ENCODE measurements at places on chromosomes 16 and 17. TPM values are rescaled to one million over a fixed set of nuclear protein-coding genes. Genes with fewer than 3 reads are reported as not detected.

DNA sequence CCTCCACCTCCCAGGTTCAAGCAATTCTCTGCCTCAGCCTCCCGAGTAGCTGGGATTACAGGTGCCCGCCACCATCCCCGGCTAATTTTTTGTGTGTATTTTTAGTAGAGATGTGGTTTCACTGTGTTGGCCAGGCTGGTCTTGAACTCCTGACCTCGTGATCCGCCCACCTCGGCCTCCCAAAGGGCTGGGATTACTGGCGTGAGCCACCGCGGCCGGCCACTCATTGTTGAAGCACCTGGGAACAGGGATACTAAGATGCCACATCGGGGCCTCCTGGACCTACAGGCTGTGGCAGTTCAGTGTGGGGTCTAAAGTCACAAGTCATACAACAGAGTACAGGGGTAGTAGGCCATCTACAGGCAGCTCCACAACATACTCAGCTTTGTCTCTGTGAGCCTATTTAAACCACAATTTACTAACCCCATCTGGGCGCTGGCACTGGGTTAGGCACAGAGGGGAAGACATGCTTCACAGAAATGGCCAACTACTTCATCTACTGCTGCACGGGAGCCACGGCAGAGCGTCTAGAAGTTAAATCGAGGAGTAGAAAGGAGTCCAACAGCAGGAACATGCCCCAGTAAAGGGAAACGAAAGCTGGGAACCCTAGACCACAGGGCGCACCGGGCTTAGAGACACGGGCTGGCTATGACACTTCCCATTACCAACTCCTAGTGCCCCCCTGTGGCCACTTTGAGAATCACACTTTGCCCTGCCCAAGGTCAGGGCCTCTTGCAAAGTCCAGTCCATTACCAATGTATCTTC lies 4.3 kb downstream of the VAMP2 start:
- DNase-seq, result peak; percentile 99

DNA sequence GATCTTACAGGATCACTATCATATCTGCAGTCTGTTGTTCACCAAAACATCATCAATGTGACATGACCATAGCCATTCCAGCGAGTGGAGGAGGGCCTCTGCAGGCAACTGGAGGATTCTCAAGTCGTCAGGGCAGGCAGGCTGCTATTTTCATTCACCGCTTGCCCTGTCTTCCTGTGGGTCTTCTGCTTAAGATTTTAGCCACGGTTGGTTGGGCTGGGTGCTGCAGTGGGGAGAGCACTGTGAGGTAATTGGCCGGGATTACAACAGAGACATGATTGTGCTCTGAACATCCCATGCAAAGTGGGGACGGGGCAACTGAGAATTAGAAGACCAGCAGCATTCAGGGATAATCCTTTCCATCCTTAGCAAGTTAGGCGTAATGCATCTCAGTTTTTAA lies 245.9 kb downstream of the CPPED1 start:
- no peak for DNase-seq

DNA sequence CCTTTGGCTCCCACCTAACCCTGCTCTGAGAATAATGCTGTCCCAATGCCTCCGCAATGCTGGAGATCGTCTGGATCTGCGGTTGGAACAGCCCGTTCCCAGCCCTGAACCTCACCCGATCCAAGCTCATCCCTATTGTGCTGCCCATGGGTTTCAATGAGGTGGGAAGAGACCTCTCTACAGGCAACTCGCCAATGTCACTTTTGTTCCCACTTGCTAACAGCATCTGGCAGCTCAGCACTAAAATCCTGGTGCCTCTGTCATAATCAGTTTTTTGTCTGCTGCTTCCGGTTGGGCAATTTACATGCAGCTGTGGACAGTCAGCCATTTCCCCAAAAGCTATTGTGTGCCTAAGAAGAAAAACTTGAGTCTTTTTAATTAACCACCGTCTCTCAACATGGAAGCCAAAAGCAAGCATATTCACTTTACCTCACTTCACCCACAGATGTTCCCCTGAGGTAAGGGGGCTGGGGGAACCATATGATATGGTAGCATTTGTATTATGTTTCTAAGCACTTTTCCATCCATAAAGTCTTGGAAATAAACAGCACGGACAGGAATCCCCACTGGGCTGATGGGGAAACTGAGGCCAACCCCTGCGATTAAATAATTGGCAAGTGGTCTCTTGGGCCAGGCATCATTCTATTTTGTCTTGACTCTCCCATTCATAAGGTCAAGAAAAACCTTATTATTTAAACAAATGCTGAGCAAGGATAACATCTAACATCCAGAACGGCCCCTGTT lies 159.2 kb upstream of the CDH5 start:
- no peak for DNase-seq

DNA sequence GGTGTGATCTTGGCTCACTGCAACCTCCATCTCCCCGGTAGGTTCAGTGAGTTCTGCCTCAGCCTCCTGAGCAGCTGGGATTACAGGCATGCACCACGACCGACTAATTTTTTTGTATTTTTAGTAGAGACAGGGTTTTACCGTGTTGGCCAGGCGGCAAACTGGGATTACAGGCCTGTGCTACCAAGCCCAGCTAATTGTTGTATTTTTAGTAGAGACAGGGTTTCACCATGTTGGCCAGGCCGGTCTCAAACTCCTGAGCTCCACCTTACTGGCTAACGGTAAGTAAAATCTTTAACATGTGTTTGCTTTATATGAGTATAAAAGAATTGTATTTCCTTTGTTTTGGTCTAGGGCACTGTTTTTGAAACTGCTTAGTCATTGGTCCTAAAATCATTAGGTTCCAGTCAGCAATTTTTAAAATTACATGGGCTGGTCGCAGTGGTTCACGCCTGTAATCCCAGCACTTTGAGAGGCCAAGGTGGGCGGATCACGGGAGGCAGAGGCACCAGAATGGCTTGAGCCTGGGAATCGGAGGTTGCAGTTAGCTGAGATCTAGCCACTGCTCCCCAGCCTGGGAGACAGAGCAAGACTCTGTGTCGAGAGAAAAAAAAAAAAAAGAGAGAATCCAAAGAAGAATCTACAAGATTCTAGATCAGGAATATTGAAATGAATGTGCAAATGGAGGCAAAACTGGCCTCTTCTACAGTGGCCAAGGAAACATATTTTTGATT lies 3.6 kb downstream of the FLYWCH1 start:
- DNase-seq, result no peak

DNA sequence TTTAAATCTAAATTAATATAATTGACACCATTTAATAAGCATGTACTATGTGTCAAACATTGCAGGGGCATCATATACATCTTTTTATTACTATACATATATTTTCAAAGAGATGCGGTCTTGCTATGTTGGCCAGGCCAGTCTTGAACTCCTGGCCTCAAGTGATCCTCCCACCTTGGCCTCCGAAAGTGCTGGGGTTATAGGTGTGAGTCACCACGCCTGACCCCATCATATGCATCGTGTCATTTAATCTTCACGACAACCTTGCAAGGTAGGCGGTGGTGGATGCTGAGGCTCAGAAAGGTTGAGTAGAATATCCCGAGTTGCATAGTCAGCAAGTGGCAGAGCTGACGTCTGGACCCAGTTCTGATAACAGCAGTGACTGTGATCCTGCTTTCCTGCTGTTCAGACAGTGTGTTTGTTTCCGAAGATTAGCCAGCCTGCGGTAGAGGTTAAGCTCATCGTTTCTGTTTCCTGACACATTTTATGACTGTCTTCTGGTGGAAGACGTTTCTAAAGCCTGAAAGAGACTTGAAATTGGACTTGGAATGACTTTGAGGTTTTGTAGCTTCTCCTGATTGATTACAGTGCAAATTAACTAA lies 316.6 kb downstream of the SNX29 start:
- no peak for DNase-seq

- DNase-seq, result no peak
Measured at GRCh38 chr17:77811521-77811920, 147.0 kb upstream of the TNRC6C start.

- DNase-seq, result no peak
Measured at GRCh38 chr17:560432-560873, 154.2 kb downstream of the VPS53 start.

DNA sequence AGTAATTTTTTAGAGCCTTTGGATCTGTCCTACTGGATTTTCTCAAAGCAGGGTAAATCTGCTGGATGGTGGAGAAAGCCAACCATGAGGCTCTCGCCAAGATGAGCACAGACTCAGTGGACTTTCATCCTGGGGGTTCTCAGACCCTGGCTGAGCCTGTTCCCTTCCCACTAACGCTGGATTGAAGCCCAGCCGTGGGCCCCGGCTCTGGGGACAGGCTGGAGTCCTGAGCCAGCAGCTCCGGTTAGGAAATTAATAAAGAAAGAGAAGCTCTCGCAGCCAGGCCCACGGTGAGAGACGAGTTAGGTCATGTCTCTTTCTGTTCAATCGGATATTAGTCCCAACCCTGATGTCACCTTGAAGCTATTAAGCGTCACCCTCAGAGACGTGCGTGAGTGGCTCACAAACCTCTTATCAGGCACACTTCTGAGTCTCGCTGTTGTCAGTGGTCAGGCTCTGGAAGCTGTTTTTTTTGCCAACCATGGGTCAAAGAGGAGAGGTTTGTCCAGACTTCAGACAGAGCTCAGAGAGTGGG lies 27.1 kb downstream of the MEOX1 start:
- no peak for DNase-seq

DNA sequence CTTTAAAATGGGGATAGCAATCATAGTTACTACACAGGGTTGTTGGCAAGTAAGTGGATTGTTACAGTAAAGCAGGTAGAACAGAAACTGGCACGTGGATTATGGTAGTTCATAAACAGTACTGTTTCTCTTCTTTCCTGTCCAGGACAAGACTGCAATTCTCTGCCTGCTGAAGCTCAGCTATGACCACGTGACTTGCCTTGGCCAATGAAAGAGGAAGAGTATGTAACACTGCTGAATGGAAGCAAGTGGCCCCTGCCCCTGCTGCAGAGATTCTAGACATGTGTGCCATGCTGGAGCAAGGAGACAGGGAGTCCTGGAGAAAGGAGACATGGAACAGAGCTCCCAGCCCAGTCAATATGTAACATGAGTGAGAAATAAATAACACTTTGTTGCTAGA lies 66.6 kb upstream of the TOX3 start:
- DNase-seq, result no peak

DNA sequence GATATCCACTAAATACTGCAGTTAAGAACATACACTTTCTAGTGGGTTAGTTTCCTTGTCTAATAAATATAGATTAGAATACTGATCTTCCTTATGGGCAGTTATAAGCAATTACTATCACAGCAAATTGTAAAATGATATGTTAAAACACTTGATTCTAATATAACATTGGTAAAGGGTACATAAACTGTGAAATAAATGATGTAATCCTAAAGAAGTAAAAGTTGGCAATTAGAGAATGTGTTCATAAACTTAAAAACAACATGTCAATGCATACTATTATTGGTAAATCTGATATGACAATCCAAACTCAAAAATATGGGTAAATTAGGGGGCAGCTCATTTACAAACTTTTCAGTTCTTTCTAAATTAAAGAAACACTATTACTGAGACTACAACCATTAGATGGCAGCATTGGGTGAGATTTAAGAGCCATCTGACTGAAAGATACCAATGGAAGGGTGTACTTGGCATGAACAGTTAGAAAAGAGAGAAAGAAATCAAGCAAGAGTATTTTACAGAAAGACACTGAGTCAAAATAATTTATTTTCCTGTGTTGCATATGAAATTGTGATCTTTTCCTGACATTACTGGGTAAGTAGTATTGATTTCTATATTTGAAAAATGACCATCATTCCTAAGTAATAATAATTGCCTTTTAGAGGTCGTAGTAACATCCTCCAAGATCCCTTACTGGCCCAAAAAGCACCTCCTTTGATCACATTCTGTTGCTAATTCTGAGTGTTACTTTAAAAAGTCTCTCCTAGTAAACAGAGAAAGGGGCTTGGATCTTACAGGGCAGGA lies 119.6 kb downstream of the SPAG9 start:
- no peak for DNase-seq

DNA sequence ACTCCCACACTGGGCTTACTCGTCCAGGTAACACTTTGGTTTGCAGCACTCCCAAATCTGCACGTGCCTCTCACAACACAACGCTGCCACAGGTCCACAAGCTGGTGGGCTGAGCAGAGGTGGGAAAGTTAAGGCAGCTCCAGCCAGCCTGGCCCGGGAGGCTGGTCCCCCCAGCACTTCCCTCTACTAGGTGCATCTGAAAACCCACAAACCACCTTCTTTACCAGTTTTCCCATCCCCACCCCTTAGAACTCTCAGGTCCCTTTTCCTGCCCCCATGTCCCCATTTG lies 1.4 kb upstream of the GAA start:
- no peak for DNase-seq

DNA sequence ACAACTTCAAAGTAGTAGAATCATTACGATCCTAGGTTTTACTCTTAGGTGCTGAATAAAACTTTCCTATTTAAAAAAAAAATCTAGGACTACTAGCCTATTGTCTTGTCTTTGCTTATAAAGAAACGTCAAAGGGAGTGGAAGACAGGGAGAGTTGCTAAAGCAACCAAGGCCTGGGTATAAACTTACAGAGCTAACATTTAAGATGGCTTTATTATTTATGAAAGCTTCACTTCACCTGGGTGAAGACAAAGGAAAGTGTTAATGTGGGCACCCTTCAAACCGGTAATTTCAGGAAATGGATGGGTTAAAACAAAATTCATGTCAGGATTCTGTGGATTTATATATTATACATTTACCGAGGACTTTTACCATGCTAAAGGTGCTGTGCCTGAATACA lies 2.5 kb downstream of the DUSP14 start:
- DNase-seq, result no peak

- DNase-seq, result no peak
Measured at GRCh38 chr16:53129281-53130158, 74.7 kb downstream of the CHD9 start.

- DNase-seq, result no peak
Measured at GRCh38 chr16:71482569-71482968, 6.6 kb downstream of the ZNF19 start.

DNA sequence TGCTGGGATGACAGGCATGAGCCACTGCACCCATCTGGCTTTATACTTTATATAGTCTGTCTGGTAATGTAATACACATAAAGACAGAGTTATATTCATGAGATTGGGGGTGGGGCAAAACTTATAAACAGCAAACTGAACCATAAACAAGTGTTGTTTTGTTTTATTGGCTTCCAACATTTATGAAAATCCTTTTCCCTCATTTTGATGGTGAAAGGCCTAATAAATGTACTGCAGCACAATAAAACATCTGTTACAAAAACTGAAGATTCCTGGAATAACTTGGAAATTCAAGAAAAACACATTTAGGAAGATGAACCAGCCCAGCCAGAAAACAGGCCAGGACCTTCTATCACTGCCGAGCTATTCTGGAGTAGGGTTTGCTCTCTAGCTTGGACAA lies 16.1 kb downstream of the NPRL3 start:
- DNase-seq, result no peak

GRCh38 chr17:49952209-49952911 lies 16.6 kb upstream of the DLX4 start:
- peak; percentile 78 for DNase-seq

The CCL17 gene
- not detected for total RNA-seq

The TPSD1 gene
- total RNA-seq, result not detected

The CA7 gene
- total RNA-seq, result not detected

All from omental fat pad (tissue), 4 donors.